ENCODE measurements at places on chromosomes 13 and 19. TPM values are rescaled to one million over a fixed set of nuclear protein-coding genes. Genes with fewer than 3 reads are reported as not detected.

Gene COL4A1
- 110 TPM for total RNA-seq

Gene KASH5
- total RNA-seq = not detected

Gene EID2B
- total RNA-seq = 9.5 TPM

Gene OR7D2
- not detected for total RNA-seq

Gene ZNF440
- 0.07 TPM for total RNA-seq

Gene TMEM38A
- 1.1 TPM for total RNA-seq

Gene ZNF419
- total RNA-seq = 7.3 TPM

Gene FLT1
- total RNA-seq = 0.02 TPM

Gene SIGLEC14
- not detected for total RNA-seq

Gene GPX4
- 473 TPM for total RNA-seq

Gene IRGC
- total RNA-seq = not detected

Gene SLC25A41
- total RNA-seq = 0.13 TPM

Gene IFT88
- total RNA-seq = 10.6 TPM

All from A549 treated with Hydrocortisone at 1 μM for 4 hours (cell line).